Right renal pelvis (tissue), 4 donors: ENCODE measurements at places on chromosomes 4 and X.

DNA sequence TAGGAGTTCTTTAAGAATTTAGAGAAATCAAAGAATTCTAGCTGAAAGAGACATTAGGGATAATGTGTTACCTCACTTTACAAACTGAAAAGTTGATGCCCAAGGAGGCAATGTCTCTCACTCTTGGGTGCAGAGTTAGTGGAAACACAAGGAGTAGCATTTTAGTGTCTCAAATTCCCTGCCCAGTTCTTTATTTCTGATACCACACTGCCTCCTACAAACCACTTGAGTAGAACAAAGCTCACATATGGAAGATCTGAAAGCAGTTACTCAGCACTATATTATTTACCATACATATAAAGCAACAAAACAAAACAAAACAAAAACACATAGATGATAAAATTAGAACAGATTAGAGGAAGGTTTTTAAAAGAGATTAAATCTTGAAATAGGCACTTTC is 124.2 kb downstream of the REELD1 start:
- DNase-seq, result no peak

- peak; percentile 16 for DNase-seq
These were observed 59.2 kb upstream of the ZC4H2 start for GRCh38 chrX:65035446-65035770.

DNA sequence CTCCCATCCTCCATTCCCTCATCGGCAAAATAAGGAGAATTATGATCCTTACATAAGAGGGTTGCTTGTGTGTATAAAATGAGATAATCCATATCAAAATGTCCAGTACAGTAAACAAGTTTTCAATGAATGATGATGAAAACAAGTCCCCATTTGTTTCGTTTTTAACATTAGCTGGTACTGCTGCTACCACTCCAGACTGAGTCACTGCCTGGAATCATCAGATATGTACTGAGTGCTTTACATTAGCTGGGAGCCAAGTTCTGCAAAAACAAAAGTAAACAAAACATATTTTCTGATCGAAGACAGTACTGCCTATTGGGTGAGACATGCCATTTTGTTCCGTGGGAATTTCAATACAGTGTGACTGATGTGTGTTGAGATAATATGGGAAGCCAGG is 123.2 kb upstream of the IGFBP7 start:
- no peak for DNase-seq

DNA sequence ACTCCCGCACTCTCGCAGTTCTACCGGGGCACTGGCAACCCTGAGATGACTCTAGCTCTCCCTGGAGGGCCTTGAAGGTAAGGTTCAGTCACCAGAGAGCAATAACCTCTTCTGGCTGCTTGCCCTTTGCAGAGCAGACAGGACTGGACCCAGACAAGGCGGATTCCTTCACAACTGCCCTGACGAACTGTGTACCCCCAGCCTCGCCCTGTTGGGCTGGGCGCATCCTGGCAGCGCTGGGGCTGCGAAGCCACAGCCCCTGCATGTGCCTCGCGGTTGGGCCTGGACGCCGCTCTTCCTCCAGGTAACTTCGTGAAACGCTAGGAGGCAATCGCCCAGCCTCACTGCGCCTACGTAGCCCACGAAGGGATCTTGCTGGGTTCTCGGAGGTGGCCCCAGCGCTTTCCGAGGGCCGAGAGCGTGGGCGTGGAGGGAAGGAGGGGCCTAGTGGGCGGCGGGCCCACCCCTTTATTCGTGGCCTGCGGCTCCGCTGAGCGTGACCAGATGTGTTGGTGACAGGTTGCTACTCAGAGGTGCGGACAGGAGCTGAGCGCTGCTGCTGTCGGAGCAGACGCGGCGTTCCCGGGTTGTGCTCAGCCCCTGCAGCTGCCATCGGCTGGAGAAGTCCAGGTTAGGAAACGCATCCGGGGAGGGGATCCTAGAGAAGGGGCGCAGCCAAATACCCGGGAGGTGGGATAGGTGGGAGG is 1.9 kb upstream of the MAMLD1 start:
- no peak for DNase-seq

DNA sequence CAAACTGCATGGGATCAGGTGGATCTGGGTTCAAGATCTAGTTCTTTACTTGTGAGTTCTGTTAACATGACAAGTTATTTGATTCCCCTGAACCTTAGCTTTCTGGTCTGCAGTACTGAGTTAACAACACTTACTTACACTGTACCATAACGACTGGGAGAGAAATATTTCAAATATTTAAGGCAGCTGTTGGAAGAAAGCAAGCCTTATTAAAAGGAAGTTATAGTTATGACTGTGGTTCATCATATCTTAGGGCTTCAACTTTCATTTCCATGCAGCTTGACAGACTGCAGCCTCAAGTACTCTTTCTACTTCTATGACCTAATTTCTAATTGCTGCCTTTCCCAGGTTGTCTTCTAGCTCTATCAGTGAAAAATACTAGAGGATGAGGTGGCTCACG is 40.0 kb upstream of the PDGFRA start:
- no peak for DNase-seq

- no peak for DNase-seq
These were observed 55.4 kb downstream of the PDK3 start for GRCh38 chrX:24520472-24520871.
